Stimulated activated CD4-positive, alpha-beta T cell treated with anti-CD3 and anti-CD28 coated beads, Interleukin-1b, Interleukin-23, amount 100 ng/mL, for 4 hours (primary cell): ENCODE measurements at places on chromosomes 16 and 17.

DNA sequence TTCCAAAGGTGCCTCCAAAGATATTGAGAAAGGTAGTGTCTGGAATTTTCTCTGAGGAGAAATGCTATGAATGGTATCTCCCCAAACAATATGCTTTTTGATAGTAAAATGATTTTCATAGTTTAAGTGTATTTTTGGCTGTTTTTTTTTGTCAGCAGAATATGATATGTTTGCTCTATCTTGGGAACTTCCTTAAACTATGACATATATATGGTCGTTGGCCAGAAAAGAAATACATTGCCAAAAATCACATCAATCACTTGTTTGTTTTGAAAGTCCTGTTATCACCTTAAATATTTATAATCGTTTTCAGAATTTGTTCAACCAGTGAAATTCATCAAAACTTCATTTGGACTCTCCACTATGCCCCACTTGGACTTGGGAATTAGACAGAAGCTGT, 816.9 kb downstream of the CDH11 start:
- no peak for DNase-seq

- DNase-seq: no peak
Measured at GRCh38 chr17:77869041-77869599, 89.4 kb upstream of the TNRC6C start.

- no peak for DNase-seq
Measured at GRCh38 chr16:58021661-58022551, 3.6 kb upstream of the MMP15 start.

DNA sequence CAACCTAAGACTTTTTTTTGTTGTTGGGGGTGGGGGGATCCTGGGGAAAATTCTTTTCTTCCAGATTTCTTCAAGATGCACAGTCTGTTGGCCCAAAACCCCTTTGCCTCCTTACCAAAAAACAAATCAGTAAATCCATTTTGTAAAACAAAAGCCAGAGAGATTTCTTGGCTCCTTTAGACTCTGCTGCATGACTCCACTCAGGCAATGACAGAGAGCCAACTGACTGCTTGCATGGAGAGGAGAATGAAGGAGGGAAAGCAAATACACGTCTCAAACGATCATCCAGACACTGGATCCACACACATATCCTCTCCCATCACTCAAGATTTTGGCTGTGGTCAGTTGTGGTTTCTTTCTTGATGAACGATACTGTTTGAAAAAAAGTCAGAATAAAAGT, 13.8 kb downstream of the COPRS start:
- no peak for DNase-seq

DNA sequence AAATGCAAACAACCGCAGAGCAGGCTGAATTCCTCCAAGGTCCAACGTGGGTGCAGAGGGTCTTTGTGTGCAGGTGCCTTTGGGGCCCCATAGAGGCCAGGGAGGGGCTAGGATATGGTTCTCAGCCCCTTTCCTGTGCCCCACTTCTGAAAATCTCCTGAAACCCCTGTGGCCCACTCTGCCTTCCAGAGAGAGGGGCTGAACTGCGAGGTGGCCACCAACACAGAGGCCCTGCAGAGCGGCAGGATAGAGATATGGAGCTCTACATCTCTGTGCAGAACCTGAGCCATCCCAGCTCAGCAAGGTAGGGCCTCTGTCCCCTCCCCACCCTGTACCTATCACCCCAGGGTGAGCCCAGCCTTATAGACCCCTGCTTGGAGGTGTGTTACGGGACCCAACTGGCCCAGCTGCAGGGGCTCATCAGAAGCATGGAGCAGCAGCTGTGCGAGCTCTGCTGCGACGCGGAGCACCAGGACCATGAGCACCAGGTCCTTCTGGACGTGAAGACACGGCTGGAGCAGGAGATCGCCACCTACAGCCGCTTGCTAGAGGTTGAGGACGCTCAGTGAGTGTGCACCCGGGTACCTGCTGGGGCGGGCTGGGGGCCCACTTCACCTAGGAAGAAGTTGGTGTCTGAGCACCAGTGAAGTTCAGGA, 5.5 kb downstream of the USP6 start:
- no peak for DNase-seq

- DNase-seq: no peak
Measured at GRCh38 chr16:27977966-27978365, 85.5 kb downstream of the GSG1L start.

GRCh38 chr17:9402590-9403199, 172.9 kb downstream of the STX8 start:
- no peak for DNase-seq

- no peak for DNase-seq
Measured at GRCh38 chr16:89549007-89549700, 11.3 kb upstream of the RPL13 start.

- DNase-seq: no peak
Measured at GRCh38 chr17:550041-550398, 164.6 kb downstream of the VPS53 start.

DNA sequence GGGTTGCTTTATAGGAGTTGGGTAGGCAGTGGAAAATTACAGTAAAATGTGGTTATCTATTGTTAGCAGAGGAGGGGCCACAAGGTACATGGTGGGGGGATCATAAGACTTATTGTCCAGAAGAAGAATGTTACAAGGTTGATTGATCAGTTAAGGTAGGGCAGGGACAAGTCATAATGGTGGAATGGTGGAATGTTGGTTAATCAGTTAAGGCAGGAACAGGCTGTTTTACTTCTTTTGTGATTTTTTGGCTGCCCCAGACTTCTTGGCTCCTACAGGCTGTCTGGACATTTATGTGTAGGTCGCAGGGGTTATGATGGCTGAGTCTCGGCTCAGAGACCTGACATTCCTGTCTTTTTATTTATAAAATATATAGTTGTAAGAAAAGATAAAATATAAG, 2277.1 kb downstream of the TP53TG3F start:
- no peak for DNase-seq

- DNase-seq: no peak
Measured at GRCh38 chr16:19810817-19811731, 73.6 kb downstream of the GPRC5B start.

GRCh38 chr17:17109256-17109655, 67.0 kb downstream of the MPRIP start:
- DNase-seq: no peak

- DNase-seq: no peak
Measured at GRCh38 chr17:7651097-7651664, 455 bp downstream of the ATP1B2 start.

DNA sequence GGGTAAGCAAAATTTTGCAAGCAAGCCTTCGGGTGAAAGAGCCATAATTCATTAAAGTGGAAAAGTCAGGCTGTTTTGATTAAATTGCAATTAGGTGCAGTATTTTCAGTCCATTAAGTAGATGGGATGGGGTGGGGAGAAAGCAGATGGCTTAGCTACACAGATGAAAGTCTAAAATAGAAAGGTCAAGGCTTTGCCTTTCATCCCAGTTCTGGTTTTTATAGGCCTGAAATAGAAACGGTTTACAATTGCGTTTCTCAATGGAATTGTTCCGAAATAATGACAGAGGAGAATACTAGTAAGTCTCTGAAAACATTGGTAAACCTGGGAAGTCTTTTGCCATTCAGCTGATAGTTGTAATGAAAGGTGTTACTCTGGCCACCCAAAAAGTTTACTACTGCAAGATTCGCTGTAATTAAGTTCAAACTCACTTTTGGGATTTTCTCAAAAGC, 1.5 kb downstream of the PPM1E start:
- no peak for DNase-seq

- DNase-seq: no peak
Measured at GRCh38 chr16:19380328-19380727, 37.4 kb upstream of the TMC5 start.

DNA sequence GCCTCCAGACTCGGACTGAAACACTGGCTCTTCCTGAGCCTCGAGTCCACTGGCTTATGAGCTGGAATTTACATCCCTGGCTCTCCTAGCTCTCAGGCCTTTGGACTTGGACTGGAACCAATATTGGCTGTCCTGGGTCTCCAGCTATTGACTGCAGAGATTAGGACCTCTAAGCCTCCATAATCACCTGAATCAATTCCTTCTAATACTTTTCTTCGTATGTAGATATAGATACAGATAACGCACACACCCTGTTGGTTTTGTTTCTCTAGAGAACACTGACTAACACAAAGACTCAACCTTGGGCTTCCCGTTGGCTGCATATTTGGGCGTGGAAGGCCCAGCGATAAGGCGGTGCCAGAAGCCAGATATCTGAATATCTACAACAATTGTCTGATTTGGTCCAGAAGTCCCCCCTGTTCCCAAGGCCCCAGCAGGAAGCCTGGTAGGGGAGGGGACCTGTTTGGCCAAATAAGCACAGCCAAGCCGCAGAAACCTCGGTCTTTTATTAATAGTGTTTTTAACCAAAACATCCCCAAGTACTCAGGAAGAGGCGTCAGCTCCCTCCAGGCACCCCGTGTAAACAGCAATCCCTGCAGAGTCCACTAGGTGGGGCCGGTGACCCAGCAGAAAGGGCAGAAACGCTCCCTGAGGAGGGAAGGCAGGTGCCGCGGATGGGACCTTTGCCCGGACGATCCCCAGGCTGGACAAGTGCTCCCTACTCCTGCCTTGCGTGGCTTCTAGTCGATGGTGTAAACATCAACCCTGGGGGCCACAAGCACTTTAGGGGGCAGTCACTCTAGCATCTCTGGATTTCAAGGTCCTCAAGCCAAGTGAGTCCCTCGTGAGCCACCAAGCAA, 57.0 kb downstream of the ABR start:
- DNase-seq: peak; percentile 85

- DNase-seq: no peak
Measured at GRCh38 chr16:84226026-84226425, 13.8 kb downstream of the KCNG4 start.

DNA sequence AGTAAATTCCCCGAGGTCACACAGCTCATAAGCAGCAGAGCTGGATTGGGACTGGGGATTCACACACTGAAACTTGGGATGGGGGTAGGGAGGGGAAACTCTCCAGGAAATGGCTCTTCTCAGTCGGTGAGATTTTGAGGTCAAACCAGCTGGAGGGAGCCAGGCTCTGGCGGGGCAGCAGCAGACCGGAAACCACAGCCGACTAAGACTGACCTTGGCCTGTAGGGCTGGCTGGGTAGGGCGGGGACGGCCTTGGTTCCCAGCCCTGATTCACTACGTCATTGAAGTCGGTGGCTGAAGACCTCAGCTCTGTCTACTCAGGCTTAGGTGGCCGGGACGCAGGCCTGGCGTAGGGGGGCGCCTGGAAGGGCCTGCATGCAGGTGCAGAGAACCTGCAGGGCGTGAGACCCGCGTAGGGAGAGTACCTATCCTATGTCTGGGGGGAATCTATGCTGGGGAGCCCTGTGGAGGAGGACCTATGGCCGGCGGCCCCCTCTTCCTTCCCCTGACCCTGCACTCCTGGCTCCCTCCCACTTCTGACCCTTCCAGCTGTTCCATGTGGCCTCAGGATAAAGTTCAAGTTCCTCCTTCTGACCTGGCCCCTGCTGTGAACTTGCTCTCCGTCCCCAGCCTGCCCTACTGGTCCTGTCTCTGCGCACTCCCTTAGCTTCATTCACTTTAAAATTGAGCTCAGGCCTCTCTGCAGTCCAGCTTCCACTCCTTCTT, 11.9 kb upstream of the SLC4A1 start:
- no peak for DNase-seq

DNA sequence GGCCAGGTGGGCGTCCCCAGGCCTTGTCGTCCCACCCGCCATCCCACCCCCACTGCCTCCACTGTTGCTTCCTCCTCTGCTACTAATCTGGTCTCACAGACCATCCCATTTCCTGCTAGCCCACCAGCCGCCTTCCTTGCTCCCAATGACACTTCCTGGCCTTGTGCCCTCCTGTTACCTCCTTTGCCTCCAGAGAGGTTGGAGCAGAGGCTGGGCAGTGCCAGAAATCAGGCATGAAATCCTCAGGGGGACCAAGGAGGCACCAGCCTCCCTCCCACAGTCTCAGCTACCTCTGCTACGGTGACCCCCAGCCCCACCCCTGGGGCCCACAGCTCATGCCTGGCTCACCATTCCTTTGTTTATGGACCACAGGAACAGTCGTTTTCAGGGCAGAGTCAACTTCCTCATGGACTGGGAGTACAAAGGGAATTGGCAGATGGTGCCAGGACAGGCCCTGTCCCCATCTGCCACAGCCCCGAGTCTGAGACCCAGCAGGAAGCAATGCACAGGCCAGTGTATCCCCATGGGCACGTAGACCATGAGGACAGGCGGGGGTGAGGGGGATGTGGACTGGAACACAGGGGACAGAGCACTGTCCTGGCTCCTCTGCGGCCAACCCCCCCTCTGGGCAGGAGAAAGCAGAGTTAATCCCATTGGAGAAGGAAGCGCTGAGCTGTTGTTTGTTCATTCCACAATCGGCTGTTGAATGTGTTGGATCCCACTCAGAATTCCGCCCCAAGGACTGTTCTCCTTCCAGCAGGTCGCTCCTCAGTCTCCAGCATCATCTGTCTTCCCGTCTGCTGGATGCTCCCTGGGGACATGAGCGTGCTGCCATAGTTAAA, 2.2 kb upstream of the CDH5 start:
- DNase-seq: no peak

GRCh38 chr16:57233944-57234706, 10.9 kb upstream of the ARL2BP start:
- DNase-seq: no peak

DNA sequence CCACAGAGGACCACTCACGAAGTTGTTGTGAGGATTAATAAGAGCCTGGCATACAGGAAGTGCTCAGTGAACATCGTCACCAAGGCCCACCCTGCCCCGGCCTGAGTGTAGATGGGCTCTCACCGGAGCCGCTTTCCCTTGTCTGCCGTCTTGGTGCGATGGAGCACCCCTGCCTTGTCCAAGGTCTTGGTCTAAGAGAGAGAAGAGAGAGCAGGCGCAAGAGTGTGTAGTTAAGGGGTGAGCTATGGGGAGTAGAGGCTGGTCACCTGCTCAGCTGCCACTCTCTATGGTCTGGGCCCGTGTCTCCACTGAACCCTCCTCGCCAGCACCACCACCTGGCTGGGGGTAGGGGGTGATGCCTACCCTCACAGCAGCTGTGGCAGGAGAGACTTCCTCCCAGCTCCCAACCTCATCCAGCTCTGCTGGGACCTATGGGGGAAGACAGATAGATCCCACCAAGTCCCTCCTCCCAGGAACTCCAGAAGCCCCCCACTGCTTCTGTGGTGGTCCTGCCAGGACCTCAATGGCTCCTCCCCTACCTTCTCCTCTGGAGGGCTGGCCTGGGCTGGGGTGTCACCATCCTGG, 28.7 kb downstream of the ARHGAP27 start:
- DNase-seq: no peak

GRCh38 chr17:10139577-10139976, 58.8 kb downstream of the GAS7 start:
- DNase-seq: no peak

DNA sequence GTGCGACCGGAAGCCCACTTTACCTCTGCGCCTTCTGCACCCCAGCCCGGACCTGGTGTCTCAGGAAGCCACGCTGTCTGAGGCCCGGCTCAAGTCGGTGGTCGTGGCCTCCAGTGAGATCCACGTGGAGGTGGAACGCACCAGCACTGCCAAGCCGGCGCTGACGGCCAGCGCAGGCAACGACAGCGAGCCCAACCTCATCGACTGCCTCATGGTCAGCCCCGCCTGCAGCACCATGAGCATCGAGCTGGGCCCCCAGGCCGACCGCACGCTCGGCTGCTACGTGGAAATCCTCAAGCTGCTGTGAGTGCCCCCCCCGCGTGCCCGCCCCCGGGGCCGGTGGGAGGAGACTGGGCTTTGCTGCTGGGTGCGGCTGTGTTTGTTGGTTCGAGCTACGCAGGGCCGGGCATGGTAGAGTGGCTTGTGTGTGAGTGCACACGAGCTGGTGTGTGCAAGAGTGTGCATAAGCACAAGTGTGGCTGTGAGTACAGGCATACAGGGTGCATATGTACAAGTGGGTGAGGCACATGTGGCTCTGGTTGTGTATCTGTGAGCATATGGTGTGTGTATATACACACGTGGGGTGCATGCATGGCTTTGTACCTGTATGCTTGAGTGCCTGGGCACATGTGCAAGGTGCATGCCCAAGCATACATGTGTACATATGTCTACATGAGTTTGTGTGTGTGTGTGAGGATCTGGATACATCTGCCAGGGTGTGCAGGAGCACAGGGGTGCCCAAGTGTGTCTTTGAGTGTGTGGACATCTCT, 100.6 kb upstream of the PLCG2 start:
- no peak for DNase-seq
